Amniotic stem cell (primary cell): ENCODE measurements at places on chromosomes 1 and 21.

GRCh38 chr21:45078877-45079281 is 4.5 kb downstream of the ADARB1 start:
- DNase-seq, result no peak

DNA sequence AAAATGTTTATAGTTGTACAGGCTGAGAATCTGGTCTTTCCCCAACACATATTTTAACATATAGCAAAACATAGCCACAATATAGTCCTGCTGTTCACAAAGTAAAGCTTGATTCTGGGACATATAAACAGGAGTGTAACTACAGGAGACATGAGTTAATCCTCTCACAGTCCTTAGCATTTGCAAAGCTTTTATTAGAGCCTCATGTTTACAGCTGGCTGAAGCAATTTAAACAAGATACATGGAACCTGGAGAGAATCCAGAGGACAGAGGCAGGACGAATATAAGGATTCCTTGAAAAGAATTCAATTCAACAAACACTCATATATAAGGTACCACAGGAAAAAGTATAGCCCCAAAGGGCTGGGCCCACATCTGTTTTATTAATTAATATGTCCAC is 163.4 kb downstream of the ADGRL4 start:
- no peak for DNase-seq

DNA sequence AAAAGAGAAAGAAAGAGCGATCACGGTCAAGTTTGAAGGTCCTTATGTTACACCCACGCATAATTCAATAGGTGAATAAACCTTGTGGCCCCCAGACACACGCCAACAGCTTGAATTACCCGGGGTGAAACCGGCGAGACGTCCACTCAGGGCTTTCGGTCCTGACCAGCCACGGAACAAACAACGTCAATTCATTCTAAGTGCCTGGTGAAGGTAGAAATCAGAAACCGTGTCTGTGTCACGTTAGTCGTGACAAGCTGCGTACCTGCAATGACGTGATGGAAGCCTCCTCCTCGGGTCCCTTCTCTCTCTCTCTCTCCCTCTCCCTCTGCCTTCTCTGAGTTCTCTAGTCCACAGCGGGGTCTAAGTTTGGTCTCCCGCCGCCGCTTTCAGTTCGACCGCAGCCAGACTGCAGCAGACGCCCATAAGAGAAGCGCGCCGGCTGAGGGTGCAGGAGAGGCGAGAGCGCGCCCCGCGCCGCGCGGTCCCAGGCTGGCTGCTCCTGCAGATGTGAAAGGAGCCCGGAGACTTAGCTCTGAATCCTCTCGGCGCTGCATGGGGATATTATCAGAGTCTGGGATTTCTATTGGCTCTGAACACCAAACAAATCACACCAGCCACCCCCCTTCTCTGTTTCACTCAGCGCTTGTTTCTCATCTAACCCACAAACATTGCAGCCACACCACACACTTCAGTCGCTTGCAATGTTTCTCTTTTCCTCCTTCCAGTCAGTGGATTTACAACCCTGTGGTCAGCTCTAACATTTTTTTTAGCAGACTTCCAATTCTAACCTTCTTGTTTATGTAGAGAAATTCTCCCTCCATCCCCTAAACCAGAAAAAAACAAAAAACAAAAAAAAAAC is at the start of gene GREM2:
Gene GREM2, minus strand, starts transcription at position 537 of the 862 bp plus-strand sequence. CDS start 118,680 bp downstream, outside the sequence.
- peak; percentile 46 for DNase-seq

GRCh38 chr1:84505493-84506001 is 639 bp upstream of the SPATA1 start:
- peak; percentile 69 for DNase-seq

- no peak for DNase-seq
Measured at GRCh38 chr1:1191734-1192133, 14.7 kb downstream of the TNFRSF18 start.

GRCh38 chr1:35633547-35633946 is 7.8 kb downstream of the PSMB2 start:
- DNase-seq, result no peak

DNA sequence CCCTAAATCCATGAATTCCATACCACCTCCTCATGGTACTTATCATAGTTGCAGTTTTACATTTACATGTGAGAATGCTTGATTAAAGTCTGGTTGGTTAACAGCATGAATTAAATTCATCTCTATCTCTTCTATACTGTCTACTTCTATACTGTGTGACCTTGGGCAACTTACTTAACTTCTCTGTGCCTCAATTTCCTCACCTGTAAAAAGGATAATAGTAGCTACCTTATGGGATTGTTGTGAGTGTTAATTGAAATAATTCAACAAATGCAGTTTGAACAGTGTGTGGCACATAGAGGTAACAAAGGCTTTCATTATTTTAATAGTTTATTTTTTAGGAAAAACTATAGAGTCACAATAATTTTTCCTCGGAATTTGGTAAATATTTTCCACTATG is 231.3 kb downstream of the RRAGC start:
- no peak for DNase-seq

- peak; percentile 35 for DNase-seq
Measured at GRCh38 chr1:206489980-206490770, 17.2 kb upstream of the RASSF5 start.

GRCh38 chr21:42080788-42081083 is 9.6 kb downstream of the UMODL1 start:
- DNase-seq, result peak; percentile 56

DNA sequence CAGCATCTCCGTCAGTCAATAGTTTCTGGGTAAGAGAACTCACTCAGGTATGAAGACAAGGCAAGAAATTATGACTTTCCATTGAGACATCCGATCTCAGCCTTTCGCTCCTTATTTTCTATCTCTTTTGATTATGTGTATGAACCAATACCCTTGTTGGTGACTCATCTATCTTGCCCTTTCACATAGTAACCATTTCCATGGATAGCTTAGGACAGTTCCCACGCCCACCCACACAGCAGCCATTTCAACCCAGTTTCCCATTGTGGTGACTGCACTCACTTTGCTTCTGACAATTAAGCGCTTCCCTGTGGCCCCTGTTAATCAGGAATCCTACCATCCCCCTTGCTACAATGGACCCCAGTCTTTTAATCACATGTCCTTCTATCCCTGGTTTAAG is 210.6 kb upstream of the ADGRL2 start:
- no peak for DNase-seq

GRCh38 chr1:7590426-7590790 is 180.7 kb upstream of the VAMP3 start:
- DNase-seq, result no peak

- peak; percentile 71 for DNase-seq
Measured at GRCh38 chr1:78279051-78279450, 211.7 kb upstream of the PTGFR start.

GRCh38 chr1:211576717-211577116 is 2.2 kb downstream of the SLC30A1 start:
- no peak for DNase-seq

DNA sequence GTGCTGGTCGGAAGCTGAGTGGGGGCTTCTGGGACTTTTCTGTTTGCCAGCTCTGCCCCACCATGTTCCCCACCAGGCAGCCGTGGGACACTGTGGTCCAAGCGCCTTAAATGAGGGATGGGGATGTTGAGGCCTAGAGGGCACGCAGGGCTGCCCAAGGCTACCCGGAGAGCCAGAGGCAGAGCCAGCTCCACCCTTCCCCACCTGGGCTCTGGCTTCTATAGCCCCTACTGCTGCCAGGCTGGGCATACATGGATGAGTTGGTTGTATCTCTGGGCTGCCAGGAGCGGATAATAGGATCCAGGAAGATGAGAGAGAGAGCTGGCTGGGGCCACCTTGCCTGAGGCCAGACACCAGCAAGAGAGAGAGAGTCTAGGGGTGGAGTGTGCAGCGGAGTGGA is 49.4 kb downstream of the PTPRU start:
- no peak for DNase-seq

DNA sequence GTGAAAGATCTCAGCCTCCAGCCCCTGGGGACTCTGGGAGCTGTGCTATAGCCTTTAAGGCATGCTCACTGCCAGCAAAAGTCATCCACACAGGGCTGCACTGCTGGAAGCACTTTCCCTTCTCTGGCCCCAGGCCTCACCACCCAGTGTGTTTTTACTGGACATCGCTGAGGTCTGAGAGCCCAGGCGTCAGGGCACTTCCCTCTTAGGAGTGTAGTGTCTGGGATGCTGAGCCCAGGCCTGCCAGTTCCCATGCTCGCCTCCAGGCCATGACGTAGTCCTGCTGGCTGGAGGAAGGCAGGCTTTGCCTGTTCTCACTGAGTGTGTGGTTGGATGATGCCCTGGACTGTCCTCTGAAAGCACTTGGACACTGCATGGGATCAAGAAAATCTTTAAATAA is 101.2 kb downstream of the GDAP2 start:
- no peak for DNase-seq

DNA sequence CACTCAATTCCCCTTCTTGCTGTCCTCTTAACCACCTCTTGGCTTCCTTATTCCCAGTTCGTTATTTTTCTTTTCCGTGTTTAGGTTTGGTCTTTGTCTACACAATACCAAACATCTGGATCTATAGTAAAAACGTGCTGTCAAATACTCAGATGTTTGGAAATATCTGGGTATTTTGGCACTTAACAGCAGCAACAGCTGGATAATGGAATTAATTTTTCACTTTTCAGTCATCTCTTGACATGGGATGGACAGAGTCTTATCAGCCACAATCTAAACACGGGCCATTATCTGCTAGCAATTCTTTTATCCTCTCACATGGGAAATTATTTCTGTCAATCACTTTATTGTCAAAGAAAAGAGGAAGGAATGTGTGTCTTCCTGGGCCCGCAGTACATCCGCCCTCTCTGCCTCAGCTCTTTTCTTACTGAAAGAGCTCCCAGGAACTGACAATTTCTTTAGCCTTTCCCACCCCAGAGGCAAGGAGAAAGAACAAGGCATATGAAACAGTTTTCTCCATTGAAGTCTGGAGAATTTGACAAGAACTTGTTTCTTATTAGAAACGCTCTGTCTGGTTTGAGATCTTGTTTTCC is 13.4 kb downstream of the NHLH2 start:
- DNase-seq, result no peak
